NCI-H1930 (cell line): ENCODE measurements at places on chromosomes 5 and 9.
A peak's percentile ranks its signal among the peaks of the same experiment; 100 is the strongest.

DNA sequence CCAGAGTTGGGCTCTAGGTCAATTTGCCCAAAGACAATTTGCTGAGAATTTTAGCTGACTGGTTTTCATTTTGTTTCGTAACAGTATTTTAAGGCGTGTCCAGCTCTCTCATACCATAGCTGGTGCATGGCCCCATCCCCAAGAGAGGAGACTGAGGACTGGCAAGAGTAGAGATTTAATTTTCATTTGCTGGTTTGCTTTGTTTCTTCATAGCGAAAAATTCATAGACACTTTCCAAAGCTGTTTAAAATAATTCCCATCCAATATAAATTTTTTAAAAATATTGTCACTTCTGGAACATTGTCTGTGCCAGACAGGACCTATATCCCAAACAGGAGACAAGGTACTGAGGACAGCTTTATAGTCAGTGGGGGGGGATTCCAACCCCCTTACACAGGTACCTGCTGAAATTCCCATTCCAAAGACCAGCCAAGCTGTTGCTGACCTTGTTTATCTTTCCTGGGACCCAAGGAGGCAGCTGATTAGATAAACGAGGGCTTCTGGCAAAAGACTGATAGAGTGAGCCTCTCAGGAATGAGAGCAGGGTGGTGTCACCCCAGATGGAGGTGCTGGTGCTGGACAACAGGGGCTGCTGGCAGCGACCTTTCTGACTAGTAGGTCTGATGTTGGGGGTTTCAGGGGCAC is 6.8 kb upstream of the ANGPTL2 start:
- no peak for DNase-seq

GRCh38 chr5:37198061-37198460 is 51.1 kb downstream of the CPLANE1 start:
- no peak for DNase-seq

- no peak for DNase-seq
These were observed 12.2 kb upstream of the SLC2A6 start for GRCh38 chr9:133490865-133491655.

DNA sequence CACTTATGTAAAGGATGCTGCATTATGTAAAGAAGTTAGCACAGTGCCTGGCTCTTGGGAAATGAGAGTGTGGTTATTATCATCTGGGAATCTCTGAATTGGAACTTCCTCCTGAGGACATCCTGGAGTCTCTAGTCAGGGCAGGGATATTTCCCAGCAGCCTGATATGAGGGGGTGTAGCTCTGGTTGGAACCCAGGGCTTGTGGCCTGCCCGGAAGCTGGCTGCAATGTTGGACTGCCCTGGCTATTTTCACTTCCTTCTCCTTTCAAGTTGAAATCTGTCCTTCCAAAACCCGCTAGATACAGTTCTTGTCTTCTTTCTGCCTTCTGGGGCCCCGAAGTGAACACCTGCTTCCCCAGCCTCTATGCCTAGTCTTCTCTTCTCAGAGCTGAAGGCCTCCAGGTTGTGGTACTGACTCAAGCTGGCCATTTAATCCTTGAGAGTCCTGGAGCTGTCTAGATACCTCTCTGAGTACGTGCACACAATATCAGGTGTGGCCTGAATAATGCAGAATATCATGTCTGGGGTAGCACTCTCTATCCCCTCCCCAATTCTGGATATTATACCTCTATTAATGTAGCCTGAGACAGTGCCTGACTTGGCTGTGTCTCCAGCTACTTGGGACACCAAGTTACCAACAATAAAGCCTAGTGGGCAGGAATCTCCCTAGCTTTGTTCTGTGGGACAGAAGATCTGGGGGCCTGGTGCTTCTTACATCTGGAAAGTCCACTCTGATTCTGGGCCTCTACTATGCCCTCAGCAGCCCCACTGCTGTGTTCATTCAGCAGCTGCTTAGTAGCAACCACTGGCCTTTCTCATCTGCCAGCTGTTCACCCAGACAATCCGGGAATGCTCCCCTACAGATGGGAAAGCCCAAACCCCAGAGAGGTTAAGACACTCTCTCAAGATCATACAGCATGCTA is 45.0 kb downstream of the SLC6A7 start:
- no peak for DNase-seq

- no peak for DNase-seq
These were observed 27.4 kb downstream of the DNAH5 start for GRCh38 chr5:13917061-13917460.

DNA sequence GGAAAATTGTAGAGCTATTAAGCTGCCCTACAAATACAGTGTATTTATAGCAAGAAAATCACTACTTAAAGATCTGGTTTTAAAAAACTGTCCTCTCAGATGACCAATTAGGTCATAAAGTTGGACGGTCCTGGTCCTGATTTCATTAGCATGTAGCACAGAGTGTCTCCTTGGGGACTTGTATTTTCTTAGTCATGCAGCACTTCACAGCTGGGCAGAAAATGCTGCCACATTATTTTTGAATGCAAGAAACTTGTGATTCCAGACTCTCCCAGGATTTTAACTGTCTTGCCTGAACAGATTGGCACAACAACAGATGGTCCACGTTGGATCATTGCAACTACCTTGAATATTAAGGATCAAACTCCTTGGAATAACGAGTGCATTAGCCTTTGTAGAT is 348.1 kb upstream of the SGCD start:
- DNase-seq: no peak

GRCh38 chr5:58462623-58463230 is 2.8 kb upstream of the PLK2 start:
- peak; percentile 24 for DNase-seq

DNA sequence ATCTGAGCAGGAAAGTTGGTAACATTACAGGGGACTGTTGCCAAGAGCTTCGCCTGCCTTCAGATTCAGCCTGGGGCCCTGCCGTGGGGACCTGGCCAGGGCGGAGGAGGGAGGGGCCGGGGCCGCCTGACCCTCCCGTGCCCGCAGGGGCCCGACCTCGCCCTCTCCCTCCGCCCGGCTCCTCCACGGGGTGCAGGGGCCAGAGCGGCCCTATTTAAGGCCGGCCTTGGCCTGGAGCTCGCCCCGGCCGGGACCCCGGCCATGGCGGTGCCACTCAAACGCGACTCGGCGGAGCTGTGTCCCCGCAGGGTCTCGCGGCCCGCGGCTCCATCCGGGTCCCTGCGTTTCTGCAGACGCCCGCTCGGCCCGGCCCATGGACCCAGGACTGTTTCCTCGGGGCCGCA is 757 bp downstream of the TMEM250 start:
- no peak for DNase-seq

DNA sequence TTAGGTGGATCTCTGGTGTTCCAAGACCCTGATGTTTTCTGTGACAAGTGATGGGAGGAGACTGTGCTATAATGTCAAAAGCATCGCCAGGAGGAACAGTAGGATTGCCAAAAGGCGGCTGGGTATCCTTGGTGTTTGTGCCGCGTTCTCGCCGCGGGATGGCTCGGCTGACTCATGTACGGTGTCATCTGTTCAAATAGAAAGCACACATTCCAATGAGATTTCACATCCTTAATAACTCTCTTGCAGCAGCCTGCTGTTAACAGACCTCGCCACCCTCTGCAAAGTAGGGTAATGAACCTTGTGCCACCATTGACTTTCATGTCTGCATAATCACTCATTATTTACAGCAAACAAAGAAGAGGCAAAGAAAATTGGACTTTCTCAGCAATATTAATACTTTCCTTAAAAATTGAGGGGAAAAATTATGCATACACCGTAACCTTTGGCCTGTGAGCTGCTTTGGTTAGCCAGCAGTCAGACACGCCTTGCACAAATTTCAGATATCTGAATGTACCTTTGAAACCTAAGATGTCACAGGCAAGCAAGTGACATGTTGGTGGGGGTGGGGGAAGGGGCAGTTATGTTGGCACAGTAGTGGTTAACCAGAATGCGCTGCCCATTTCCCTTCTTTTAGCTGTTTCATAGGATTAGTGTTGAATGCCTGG is 289.4 kb downstream of the EFNA5 start:
- DNase-seq: no peak

DNA sequence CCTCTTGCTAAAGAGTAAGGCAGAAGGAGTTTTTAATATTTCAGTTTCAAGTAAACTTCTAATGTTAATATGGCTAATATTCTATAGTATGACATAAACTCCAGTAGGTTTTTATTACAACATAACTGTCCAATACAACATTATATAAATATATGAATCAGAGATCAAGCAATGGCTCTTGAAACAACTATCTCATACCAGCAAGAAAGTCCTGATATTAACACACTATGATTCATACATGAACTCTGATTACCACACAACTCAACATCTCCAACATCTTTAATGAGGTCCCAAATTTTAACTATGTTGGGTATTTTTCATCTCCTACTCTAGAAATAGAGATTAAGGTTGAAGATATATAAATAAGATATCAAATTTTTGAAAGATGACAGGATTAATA is 878.3 kb downstream of the TLE1 start:
- DNase-seq: no peak

GRCh38 chr9:117706421-117707116 is 2.4 kb downstream of the TLR4 start:
- DNase-seq: peak; percentile 93

GRCh38 chr9:8391132-8391531 is 591.6 kb upstream of the DMAC1 start:
- no peak for DNase-seq

DNA sequence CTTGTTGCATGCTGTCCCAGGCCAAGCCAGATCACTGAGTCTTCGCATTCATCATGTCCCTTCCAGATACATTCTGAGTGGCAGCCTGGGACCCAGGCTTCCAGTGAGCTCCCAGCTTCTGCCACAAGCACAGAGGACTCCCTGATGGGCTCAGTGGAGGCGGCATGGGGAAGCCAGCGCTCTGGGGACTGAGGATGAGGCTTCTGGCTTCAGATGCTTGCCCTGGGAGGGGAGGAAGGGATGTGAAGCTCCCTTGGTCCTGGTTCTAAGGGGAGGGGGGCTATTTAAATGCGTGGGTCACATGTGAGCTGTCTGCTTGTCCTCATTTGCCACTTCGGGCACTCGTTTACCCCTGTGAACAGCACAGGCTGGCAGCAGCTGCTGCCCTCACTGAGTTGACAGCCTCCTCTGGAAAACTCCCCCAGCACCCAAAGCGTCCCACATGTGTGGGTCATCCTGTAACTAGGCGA is 174.0 kb downstream of the NR3C1 start:
- no peak for DNase-seq

- DNase-seq: no peak
These were observed 9.5 kb downstream of the SPDL1 start for GRCh38 chr5:169592937-169593650.

DNA sequence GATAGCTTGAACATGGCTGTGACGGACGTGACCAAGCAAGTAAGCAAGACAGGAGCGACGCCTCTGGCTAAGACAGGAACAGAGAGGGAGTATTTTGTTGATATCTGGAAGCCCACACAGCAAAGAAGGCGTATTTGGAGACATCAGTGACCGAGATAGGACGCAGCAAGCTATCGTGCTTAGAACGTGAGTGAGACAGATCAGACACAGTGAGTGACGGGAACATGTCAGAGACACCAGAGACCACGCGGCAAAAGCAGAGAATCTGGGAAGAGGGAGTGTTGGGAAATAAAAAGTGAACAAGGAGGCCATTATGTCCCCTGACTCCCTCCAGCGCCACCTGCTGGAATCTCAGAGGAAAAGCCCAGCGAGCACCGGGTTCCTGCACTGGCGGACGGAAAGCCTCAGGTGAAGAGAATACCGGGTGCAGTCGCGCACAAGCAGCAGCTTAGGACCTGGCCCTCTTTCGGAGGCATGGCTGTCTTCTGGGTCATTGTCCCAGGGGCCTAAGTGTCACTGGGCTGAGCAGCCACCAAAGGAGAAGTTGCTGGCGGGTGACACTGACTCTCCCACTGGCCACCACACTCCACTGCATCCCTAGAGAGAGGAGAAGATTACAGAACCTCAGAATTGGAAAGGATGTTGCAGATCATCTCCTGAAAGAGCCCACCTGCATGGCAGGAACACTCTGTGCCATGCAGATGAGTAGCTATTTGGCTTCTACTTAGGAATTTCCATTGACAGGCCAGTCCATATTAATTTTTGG is 99.1 kb downstream of the FBXO38 start:
- no peak for DNase-seq

GRCh38 chr9:107547772-107548297 is 58.3 kb upstream of the KLF4 start:
- DNase-seq: no peak

GRCh38 chr5:163022582-163023128 is 414.7 kb upstream of the CCNG1 start:
- DNase-seq: no peak

DNA sequence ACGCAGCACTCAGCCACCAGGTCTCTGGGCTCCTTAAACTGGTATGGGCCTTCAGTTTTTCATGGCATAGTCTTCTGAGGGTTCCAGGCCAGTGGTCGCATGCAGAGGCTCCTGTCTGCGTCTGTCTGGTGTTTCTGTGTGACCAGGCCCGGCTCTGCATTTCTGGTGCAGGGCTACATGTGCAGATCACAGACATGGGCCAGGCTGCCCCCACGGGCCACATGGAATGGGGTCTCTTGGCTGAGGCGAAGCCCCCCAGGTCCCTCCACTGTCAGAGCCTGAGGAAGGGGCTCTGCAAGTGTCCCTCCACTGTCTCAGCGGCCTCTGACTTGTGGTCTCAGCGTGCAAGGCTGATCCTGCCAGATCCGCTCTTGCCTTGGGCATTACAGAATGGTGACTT is 15.6 kb upstream of the CARD19 start:
- DNase-seq: no peak

DNA sequence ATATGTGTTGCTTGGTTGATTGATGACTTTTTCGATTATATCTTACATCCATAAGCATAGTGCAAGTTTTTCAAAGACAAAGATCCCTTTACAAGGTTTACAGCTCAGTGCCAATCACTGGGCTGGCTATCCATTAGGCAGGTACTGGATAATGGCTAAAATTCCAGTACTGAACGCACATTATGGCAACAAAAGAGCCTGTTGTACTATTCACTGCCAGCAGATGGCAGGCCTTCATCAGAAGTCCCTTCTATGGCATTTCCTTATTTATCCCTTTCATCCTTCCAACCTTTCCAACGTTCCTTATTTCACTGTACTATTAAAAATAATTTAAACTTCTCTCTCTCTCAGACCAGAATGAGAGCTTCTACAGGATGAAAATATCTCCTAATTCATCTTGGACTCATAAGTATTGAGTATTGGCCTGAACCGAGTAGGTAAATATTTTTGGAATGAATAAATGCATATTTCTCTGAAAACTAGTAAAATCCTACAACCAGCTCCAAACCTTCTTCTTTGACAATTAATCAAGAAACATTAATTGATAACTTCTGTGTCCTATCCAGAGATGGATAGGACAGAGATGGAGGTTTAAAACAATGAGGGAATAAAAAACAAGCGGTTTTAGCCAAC is 6.7 kb upstream of the WNT8A start:
- peak; percentile 3 for DNase-seq

GRCh38 chr5:145283141-145283810 is 551.9 kb downstream of the PRELID2 start:
- no peak for DNase-seq

GRCh38 chr5:108257996-108258395 is 123.9 kb downstream of the FBXL17 start:
- DNase-seq: no peak

GRCh38 chr9:134351606-134352176 is 25.4 kb downstream of the RXRA start:
- no peak for DNase-seq

GRCh38 chr5:137145721-137146120 is 353.4 kb downstream of the SPOCK1 start:
- DNase-seq: no peak
